Stimulated activated CD8-positive, alpha-beta memory T cell treated with anti-CD3 and anti-CD28 coated beads, Interleukin-7, amount 100 ng/mL, for 1 hour (primary cell): ENCODE measurements at places on chromosomes 11 and 22.

DNA sequence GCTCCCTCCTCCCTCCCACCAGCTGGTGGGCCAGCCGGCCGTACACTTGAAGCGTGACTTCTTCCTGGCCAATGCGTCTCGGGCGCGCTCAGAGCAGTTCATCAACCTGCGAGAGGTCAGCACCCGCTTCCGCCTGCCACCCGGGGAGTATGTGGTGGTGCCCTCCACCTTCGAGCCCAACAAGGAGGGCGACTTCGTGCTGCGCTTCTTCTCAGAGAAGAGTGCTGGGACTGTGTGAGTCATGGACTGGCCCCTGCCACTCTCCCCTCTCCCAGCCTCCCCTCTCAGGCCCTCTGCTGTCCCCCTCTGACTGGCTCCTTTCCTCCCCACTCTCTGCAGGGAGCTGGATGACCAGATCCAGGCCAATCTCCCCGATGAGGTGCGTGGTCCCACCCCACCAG, 24.7 kb downstream of the CAPN1 start:
- DNase-seq, result no peak

DNA sequence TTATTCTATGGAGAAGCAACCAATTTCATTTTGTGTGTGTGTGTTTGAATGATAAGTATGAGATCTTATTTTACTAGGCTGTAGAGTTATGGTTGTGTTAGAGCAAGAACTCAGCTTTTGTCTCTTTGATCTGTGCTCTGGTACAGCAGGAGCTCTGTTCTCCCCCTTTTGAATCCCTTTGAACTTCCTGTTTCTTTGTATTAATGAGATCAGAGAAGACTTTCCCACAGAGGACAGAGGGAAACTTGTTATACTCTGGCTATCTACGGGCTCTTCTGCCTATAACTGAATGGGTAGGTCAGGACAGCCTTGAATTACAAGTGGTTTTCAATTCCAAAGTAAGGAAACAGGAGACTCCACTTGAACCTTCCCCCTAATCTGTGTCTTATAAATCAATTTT, 1015.0 kb upstream of the RAG2 start:
- no peak for DNase-seq

- no peak for DNase-seq
These were observed 74.1 kb downstream of the COMMD9 start for GRCh38 chr11:36214976-36215692.

GRCh38 chr11:797296-798092, 587 bp downstream of the SLC25A22 start:
- DNase-seq, result no peak

- DNase-seq, result no peak
These were observed 7.0 kb downstream of the SERPING1 start for GRCh38 chr11:57604296-57605027.

GRCh38 chr11:65891219-65892136, 1.0 kb downstream of the CCDC85B start:
- DNase-seq, result no peak

DNA sequence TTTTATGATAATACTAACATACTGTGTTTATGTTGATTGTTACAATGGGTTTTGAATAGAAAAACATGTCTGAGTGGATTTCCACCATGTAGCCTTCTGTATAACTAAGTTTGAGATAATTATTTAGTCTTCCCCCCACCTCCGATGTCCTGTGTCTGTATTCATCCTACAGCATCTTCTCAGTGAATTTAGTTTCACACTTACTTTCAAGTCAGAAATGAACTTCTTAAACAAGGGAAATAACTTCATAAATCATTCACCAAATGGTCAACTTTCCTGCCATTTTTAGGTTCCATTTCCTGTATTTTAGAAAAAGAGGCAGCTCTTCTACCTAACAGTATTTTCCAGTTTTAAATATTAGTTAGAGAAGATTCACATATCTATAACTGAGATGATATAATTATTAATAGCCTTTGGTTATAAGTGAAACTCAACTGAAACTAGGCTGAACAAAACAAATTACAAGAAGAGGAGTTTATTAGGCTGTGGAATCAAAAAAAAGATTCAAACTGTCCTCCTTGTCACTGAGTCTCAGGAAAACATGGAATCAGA, 3.5 kb downstream of the OR51B5 start:
- no peak for DNase-seq

DNA sequence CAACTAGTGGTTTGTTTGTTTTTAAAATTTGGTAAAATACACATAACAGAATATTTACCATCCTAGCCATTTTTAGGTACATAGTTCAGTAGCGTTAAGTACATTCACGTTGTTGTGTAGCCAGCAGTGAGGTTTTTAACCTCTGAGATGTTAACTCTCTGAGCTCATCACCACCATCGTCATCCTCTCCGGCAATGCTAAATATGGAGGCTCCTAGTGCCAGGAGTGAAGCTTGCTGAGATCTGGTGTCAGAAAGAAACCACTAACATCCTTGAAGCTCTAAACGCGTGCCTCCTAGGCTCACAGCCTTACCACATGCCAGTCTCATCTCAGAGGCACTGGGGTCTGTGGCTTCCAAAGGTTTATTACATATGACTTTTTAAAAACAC, 330.2 kb upstream of the B3GAT1 start:
- no peak for DNase-seq

DNA sequence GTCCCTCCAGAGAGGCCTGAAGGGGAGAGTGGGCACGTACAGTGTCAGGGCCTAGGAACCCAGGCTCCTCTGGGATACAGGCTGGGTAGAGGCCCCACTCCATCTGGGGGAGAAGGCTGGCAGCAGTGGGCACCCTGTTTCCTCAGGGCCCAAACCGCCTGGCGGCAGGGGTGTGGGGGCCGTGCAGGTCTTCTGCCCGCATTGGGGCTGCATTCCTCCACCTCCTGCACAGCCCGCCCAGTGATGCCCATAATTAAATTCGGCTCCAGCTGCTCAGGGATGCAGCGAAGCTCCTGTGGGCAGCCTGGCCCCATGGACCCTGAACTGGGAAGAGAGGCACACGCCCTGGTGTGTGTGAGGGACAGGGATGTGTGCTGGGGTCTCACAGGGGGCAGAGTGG, 35.4 kb downstream of the KCNQ1OT1 start:
- DNase-seq, result no peak

DNA sequence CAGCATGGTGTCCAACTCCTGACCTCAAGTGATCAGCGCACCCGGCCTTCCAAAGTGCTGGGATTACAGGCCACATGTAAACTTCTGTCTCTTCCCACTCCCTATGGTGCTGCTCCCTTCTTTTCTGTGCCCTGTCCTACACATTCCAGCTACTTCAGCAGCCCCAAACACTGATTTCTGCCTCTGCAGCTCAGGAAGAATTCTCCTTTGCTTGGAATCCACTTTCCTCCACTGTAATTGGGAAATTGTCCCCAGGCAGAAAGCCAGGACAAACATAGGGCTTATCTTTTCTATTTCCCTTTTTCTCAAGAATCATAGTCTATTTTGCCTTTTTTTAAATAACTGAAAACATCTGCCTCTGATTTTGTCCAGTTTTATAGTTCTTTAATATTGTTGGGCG, 21.3 kb upstream of the DRG1 start:
- no peak for DNase-seq

DNA sequence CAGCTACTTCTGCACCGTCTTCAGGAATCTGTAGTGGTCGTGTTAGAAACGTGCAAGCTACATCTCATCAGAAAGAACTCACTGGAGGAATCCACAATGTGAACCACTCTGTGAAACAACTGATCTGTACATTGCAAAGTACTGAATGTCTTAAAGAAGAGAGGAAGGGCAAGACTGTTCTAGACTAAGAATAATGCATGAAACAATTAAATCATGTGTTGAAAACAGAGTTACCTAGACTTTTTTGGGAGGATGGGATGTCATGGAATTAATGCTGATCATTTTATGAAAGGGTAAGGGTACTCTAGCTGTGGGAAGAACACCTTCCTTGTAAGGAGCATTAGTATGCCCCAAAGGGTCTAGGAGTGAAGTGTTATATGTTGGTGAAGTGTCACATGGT, 60.6 kb upstream of the YPEL1 start:
- no peak for DNase-seq

DNA sequence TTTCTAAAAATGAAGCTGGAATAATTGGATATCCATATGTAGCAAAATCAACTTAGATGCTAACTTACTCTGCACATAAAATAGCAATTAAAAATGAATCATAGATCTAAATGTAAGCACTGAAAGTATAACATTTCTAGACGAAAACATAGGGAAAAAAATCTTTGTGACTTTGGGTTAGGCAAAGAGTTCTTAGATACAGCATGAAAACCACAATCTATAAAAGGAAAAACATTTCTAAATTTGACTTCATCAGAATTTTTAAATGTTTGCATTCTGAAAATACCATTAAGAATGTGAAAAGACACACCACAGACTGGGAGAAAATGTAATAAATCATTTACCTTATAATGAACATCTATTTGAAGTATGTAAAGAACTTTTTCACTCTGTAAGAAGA, 128.8 kb downstream of the APIP start:
- DNase-seq, result no peak

DNA sequence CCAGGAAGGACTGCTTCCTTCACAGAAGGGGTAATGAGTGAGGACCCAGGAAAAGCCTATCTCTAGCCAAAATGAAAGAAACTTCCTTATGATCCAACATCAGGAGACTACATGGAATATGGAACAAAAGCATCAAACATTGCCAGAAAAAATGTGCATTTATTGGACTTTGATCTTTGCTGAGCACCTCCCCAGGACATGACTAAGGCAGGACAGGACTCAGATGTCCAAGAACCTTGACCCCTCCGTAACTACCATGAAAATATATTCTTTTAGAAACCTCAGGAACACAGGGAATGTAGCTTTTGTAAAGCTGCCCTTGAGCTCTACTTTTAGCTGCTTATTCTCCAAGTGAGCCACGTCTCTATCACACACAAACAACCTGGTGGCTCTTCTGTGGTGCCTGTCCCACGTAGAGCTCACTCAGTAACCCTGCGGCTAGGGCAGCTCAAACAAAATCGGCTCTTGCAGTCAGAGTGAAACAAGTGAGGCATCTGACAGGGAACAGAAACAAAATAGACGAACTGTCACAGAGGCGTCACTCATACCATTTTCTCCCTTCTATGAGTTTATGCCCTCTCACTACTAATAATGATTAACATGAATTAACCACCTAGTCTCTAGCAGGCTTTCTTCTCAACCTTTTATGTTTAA, 471.5 kb upstream of the API5 start:
- DNase-seq, result no peak

DNA sequence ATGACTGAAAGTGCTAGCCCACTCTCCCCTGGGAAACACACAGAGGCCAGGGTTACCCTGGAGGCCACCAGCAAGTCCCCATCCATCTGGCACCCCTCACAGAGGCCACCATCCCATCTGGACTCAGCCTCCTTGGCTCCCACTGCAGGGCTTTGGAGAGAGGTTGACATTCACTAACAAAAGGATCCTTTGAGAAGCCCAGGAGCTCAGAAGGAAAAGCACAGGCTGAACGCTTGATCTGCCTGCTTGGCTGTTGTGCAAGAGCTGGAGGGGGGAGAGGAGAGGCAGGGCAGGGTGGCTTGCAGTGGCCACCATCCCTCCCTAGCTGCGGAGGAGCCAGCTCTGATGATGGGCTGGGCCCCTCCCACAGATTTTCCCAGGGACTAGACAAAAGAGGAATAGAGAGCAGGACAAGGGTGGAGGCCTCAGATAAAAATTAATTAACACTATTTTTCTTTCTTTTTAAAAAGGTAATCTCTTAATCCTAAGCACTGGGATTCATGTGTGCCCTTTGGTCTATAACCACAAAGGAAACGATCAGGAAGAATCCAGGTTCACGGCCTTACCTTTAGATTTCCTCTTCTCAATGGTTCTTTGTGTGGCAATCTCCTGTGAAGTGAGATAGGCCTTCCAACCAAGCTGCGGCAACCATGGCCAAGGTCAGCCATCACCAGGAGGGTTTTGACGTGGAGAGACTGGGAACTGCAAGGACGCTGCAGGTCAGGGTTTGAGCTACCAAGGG, 154.7 kb downstream of the BARX2 start:
- DNase-seq, result no peak

DNA sequence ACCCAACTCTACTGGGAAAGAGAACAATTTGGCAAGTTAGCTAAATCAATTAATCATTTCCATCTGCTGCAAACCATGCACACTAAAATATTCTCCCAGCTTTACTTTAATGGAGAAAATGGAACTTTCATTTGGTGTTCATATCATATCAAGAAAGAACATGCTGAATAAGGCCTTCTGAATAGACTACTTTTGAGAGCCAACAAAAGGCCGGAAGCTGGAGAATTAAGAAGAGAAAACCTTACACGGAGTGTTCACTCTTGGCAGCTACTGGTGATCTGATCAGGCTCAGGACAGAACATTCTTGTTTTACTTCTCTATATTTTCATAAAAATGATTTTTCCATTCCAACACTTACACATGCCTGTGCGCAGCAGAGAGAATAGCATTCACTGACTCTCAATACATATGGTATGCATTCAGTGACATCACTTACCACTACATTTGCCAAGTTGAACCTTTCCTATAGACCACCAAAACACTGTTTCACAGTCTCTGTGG, 165.3 kb downstream of the TTC28 start:
- no peak for DNase-seq

GRCh38 chr11:125407046-125407445, 89.0 kb downstream of the FEZ1 start:
- no peak for DNase-seq

GRCh38 chr11:73972187-73972586, 10.5 kb downstream of the UCP2 start:
- no peak for DNase-seq

DNA sequence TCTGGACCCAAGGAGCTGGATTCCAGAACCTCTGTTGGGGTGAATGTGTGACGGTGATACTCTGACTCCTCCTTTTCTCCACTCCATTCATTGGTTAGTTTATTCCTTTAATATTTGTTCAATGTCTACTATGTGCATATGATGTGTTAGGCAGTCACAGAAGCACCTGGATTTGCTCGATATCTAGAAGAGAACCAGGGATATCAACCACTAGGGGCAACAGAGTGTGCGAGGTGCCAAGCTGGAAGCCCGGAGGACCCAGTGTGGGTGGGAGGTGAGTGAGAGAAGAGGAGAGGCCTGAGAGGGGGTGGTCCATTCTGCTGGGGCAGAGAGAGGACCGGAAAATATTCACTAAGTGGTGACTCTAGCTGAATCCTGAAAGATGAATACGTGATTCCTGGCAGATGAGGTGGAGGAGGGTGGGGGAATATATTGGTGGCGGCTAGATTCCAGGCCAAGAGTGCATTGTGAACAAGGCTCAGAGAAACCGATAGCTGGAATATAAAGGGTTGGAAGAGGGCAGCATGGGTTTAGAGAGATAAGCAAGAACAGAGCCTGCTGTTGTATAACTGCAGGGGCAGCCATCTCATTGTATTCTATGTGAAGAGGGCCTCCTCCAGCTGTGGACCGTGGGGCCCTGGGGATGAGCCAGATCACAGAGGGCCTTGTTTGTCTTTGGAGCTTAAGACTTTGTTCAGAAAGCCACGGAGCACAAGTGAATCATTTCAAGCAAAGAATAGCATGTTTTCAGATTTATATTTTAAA, 6.9 kb upstream of the TIMP3 start:
- no peak for DNase-seq
